Sciatic nerve (tissue), 2 donors: ENCODE measurements at places on chromosomes 6 and 20.
A peak's percentile ranks its signal among the peaks of the same experiment; 100 is the strongest.

DNA sequence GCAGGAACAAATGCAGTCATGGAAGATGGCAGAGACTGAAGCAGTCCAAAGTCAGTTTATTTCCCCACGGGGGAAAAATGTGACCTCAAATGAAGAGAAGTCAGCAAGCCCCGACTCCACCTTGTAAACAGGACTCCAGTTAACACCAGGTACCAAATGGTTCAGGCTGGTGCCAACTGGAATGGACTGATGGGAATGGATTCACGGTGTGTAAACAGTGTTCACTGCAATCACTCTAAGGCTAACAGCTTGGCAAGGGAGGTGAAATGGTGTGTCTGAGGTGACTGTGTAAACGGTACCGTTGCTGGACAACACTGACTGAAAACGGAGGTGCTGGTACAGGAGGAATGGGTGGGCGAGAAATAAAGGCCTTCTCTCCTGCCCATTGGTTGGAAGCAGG lies 12.0 kb downstream of the PLAGL2 start:
- DNase-seq = no peak

DNA sequence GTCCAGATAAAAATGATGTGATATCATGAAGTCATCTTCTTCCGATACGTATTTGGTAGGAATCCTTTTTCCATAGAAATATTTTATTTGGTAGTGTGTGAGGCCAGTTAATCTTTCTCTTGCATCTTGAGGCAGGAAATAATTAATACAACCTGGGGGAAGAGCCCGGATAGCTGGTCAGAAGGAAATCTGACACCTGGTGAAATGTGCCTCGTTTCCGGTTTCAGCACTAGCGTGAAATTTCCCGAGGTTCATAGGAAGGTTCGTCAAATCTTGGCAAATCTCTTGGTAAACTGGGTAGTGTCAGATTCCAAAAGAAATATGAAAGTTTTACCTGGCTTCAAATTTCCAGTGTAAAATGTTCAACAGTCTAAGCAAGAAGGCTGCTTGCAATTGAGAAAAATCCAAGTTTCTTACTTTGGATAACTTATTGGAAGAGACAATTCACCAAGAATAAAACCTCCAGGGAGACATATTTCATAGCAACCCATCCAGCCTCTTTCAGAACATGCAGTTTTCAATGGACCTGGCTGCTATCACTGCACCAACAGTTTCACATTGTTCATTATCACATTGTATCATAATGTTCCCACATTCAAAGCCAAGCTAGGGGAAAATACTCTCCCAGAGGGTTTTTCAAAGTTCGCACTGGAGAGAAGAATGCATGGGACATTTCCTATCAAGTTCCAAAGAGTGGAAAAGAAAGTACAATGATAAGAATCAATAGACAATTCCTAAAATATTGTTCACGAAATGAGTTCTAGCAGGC lies 454.5 kb upstream of the CITED2 start:
- DNase-seq = no peak

DNA sequence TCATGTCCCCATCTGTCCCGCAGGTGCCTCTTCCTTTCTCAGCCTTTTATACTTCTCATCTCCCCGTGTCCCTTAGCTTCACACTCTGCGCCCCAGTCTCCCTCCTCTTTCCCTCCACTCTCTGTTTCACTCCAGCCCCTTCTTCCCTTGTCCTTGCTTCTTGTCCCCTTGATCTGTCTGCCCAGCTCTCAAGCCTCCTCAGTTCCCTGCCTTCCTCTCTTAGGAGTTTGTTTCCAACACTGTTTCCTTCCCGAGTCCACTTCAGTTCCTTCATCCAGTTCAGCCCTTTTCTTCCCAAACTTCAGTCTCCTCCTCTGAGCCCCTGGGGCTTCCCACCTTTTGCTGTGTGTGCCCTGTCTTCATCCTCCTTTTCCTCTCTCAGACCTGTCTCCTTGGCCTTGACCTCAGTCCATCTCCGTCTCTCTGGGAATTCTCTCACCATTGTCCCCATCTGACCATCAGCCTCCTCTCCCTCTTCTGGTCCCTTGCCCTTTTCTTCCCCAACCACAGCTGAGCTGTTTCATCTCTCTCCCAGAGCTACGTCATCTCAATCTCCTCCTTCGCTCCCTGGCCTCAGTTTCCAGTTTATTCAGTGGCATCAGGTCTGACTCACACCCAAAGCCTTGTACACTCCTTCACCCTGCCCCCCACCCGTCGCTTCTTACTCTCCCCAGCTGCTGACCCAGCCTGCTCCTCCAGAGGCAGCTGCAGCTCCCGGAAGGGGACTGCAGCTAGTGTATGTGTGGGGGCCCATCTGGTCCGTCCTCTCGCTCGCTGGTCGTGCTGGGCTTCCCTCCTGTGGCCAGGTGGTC lies 2.7 kb upstream of the DDR1 start:
- peak; percentile 53 for DNase-seq

DNA sequence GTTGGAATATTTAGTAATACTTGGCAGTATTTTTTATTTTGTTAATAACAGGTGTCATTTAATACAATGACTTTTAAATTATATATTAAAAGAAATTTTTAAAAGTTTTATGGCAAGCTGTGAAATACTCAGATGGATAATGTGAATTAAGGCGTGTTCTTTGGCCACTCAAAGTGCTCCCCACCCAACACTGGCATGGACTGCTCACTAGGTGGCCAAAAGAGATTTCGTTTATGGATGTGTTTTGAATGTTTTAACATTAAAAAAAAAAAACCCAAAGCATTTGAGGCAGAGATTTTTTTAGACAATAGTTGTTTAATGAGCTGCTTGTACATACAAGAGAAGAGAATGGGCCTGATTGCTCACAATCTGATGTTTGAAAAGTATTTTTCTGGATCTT lies 86.5 kb downstream of the QKI start:
- no peak for DNase-seq

DNA sequence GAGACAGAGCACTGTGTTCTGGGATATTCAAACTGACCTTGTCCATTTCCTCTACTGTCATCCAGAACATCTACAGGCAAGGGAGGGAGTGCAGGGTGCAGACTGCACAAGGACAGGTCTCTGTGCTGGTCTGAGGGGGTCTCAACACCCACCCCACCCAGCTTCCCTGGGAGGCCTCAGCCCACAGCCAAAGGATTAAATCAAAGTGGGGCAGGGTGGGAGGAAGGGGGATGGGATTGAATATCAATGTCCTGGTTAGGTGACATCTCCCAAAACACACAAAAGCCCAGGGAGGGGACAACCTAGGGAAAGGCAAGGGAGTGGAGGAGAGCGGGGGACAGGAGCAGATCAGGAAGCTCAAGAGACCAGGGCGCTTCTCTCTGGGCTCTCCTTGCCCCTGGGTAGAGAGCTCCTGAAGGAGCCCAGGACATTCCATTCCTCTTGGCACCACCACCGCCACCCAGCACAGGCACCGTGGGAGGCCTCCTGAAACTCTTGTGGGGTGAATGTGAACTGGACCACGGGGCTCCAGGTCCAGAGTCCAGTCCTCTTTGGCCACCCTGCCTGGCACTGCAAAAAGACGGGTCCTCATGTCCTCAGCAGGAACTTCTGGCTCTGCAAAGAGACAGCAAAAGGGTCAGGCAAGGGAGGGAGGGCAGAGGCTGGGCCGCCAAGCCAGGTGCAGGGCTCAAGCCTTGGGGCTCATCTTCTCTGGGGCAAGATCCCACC lies 73.9 kb downstream of the JPH2 start:
- no peak for DNase-seq
